ENCODE measurements at places on chromosomes 6 and 20.

GRCh38 chr20:361561-361960, 14.7 kb downstream of the NRSN2 start:
- DNase-seq: no peak

DNA sequence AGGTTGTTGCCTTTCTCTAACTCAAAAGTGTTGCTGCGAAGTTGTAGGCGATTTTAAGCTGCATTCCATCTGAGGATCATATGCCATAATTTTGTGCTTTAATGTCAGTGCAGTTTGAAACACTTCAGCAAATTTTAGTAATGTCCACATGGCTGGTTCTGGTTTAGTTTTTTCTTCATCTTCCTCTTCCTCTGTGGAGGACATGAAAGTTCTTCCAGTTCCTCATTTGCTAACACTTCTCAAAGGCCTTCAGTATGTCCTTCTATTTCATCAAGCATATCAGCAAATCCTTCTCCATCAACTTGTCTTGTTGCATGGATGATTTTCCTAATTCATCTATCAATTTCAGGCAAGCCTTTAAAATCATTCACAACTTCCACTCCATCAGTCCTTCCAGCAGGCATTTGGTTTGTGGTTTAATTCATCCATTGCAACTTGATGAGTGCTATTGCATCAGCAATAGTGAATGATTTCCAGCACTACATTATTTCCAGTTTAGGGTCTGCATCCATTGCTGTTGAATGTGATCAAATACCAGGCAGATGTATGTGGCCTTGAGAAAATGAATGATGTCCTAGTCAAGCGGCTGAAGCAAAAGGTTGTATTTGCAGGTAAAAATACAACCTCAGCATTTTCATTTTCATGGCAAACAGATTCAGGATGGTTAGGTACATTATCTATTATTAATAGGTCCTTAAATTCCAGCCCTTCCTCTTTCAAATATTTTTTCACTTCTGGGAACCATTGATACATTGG, 20.2 kb downstream of the SHLD1 start:
- no peak for DNase-seq

- DNase-seq: no peak
Measured at GRCh38 chr6:115001731-115002350, 659.0 kb upstream of the HS3ST5 start.

DNA sequence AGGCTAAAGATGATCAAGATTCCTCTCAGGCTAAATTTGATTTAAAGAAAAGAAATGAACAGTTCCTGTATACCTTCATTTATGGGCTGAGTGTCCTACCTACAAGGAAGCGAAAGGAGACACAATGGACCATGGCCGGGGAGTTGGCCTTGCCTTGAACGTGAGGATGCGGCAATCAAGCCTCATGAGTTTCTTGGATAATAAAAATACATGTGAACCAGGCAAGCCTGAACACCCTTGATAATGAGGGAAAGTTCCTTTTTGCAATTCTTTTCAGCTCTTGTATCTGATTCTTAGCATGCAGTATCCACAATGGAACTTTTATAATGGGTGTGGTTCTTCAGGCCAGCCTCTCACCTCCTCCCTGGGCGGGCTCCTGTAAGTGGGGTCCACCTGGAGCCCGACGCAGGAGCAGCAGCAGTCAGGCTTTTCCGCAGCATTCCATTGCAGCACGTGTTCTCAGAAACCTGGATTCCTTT, 83.8 kb downstream of the RNASET2 start:
- DNase-seq: no peak

DNA sequence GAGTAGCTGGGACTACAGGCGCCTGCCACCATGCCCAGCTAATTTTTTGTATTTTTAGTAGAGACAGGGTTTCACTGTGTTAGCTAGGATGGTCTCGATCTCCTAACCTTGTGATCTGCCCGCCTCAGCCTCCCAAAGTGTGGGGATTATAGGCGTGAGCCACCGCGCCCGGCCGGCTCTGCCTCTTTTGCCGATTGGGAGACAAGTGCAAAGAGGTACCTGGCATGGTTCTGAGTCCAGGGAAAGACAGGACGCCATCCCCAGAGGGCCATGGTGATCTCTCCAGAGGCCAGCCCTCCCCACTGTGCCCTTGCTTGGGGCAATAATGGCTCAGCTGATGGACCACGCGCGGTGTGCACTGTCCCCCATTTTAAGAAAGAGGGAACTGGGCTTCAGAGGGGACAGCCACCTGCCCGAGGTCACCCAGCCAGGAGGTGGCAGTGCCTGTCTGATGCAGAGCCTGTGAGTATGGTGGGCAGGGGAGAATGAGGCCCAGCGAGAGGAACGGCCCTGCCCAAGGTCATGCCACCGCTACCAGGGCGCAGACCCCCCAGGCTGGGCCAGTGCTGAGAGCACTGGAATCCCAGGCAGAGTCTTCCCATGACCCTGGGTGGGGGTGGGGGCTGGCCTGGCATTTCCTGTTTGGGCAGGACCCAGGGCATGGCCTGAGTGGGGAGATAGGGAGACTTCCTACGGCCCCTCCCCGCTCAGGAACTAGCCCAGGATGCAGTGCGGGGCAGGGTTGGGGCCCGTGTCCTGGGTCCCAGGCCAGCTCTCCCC, 61.0 kb downstream of the SNAI1 start:
- no peak for DNase-seq

GRCh38 chr6:7332090-7332745, 19.2 kb upstream of the SSR1 start:
- no peak for DNase-seq

DNA sequence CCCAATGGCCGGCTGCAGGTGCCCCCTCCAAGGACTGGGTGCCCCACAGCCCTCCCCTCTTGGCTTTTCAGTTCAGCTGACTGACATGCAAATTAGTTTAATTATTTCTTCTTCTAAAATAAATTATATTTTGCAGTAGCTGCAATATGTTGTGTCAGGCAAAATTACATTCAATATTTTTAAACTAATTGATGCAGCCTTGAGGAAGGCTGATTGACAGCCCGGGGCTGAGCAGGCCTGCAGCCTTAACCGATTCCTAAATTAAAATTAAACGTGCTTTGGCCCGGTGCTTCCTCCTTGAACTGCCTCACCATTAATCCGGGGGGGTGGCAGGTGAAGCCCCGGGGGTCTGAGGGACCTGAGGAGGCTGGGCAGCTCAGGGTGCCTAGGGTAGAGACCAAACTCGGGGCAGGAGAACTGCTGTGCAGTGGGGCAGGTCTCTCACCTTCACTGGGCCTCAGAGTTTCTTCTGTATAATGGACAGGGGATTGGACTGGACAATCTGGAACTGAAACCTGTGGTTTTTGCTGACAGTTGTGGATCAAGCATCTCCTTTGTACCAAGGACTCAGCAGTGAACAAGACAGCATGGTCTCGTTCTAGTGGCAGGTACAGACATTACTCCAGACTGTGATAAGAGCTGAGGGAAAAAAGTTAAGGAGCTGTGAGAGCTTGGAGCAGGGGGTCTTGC, 72.5 kb downstream of the CD40 start:
- DNase-seq: no peak

DNA sequence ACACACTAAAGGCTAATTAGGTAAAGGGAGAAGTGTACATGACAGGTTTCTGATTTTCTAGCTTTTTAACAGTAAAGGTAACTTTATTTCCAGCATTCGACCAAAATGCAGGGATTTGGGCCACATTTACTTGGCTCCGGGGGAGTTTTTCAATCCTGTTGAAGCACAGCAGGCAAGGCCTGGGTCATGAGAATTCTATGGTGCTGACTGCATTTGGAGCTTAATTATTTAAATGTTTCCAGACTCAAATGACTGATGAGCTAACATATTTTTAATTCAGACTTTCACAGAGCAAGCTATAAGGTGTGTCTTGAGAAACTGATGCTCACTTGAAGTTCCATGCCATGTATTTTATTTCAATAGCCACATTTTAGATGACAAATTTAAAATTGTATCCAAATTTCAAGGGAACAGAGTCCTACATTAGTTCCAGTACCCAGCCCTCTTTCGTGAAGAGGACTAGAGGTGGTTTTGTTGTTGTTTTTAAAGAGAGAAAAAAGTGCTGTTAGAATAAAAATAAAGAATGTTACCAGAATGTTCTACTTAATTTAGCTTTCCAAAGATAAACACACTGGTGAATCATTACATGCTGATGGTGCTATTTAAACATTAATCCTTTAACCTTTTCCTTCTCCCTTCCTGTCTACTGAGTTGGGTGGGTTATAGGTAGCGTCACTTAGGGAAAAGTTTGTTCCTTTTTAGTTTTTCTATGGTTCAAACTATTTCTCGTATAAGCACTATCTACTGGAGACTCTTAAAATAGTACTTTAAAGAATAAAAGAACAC, 82.3 kb upstream of the PHACTR2 start:
- DNase-seq: no peak

DNA sequence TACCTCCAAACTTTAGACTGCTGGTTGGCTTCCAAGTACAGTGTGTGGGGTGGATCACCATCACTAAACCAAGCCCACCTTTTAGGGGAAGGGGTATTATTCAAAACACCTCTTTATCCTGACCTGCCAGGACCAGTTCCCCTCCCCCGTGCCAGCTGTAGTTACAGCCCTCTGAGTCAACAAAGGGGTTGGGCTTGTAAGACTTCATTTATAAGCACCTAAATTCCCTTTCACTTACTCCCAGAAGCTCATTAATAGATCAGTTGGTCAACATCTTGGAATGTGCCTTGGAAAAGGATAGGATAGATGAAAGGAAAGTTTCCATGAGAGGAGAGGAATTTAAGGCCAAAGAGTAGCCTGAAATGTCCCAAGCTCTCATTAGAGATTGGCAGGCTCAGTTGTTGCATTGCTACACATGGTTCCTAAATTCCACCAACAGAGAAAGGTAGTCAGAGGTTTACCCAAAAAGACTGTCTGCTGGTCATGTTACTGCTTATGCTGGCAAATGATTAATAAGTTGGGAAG, 59.2 kb downstream of the TNFAIP3 start:
- DNase-seq: no peak

- DNase-seq: no peak
Measured at GRCh38 chr6:18165751-18166150, 10.5 kb downstream of the KDM1B start.

DNA sequence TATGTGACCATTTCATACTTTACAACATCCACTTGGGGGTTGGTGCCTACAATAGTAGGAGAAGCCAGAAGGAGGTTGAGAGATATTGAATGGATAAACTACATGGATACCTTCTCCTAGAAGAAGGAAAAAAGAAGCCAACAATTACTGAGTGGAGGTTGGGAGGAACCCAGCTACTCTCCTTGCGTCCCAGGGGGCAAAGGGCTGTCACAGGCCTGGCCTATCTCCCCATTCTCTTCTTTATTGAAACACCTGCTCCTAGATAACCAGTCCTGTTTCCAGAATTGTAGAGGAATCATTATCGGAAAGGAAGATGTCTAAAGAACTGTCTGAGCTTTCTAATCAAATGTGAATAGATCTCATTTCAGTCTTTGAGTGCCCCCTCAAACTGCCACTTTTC, 115.1 kb downstream of the MAP7 start:
- no peak for DNase-seq

GRCh38 chr6:41705311-41705995, 30.0 kb downstream of the TFEB start:
- no peak for DNase-seq

- DNase-seq: no peak
Measured at GRCh38 chr6:34370361-34370760, 22.1 kb downstream of the NUDT3 start.

DNA sequence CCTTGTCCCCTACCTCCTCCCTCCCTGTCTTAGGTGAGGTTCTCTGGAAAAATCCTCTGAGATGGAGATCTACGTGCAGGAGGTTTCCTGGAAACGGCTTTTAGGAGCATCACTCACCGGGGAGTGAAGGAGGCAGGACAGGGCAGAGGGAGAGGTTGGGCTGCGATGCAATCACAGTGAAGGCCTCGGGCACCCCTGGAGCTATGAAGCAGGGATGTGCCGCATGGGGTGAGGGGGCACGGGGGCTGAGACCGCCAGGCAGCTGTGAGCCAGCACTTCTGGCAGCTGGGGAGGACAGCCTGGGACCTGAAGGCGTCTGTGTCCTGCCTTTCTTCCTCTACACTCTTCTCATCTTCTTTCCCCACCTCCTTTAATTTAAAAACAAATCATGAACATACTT, 12.9 kb upstream of the GLP1R start:
- no peak for DNase-seq

GRCh38 chr6:126826166-126826714, 292.2 kb upstream of the RSPO3 start:
- no peak for DNase-seq

DNA sequence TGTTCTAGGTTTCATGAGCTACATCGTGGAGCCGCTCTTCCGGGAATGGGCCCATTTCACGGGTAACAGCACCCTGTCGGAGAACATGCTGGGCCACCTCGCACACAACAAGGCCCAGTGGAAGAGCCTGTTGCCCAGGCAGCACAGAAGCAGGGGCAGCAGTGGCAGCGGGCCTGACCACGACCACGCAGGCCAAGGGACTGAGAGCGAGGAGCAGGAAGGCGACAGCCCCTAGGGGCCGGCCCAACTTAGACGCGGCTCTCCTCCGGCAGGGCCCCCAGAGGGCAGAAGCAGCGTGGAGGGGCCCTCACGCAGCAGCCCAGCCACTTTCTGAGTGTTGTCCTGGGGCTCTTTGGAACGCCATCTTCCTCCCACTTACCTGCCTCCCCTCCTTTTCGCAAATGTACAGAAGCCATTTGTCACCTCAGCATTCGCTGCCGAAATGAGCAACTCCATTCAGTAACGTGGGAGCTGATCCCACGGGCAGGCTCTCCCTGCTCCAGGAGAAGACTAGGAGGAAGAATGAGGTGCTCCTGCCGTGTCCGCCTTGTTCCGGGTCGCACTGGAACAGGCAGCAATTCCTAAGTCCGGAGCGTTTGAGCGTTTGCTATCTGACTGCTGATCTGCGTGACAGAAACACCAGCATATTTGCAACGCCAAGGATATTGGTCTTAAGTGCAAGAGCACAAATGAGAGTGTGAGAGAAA, 58.4 kb downstream of the MTFR2 start:
- no peak for DNase-seq

DNA sequence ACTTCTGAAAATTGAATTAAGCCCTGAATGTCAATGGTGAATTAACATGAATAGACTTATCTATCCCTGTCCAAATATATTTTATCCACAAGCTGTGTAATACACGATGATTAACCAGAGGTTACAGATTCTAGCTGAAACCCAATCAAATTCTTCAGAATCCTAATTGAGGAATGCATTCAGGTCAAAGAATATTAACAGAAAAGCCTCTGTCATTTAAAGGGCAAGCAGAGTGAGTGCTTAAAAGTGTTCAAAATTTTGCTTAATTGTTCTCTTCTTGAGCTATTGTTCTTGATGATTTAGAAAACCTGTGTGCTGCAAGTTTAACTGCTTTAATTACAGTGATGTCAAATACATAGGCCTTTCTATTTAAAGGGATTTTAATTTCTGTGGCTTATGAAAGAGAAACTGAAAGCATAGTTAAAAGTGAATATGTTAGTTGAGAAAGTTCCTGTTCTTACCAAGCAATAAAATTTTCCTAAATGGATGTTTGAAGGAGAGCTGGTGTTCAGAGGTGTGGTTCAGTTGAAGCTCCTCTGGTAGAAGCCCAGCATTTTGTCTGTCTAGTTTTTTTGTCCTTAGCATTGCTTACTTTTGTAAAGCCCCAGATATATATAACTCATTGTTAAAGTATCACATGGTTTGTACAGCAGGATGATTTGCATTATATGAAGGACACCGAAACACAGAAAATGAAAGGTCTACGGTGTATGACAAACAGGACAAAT, 466.3 kb upstream of the PLCB4 start:
- DNase-seq: no peak

Measured in stimulated activated CD8-positive, alpha-beta memory T cell treated with anti-CD3 and anti-CD28 coated beads, Interleukin-15, amount 100 ng/mL, for 24 hours (primary cell).